ENCODE measurements at places on chromosomes 7 and 10. TPM values are rescaled to one million over a fixed set of nuclear protein-coding genes. Genes with fewer than 3 reads are reported as not detected.

- no peaks in the 10 kb centered on the region for H3K4me1 ChIP-seq
- no peaks in the 10 kb centered on the region for H3K36me3 ChIP-seq
- H3K27me3 ChIP-seq, result no peaks in the 10 kb centered on the region
- H3K27ac ChIP-seq, result no peak overlapping the region
Measured at GRCh38 chr7:119514326-119514725, 758.6 kb upstream of the KCND2 start.

DNA sequence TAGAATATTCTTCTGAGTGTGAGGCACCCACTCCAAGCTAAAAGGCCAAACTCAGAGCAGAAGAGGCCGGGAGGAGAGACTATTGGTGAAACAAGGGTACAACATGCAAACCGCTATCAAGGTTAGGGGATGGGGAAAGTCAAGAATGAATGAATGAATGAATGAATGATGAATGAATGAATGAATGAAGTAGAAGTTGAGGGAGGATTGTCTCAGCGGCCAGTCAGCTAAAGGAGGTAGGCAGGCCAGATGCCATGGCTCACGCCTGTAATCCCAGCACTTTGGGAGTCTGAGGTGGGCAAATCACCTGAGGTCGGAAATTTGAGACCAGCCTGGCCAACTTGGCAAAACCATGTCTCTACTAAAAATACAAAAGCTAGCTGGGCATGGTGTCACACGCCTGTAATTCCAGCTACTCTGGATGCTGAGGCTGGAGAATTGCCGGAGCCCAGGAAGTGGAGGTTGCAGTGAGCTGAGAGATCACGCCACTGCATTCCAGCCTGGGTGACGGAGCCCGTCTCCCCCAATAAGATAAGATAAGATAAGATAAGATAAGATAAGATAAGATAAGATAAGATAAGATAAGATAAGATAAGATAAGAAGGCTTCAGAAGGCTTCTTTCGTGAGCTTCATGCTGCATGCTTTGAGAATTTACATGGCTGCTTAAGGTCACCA lies 250.8 kb downstream of the CCDC3 start:
- H3K27ac ChIP-seq, result peak overlapping the region; percentile 23
- no peaks in the 10 kb centered on the region for H3K36me3 ChIP-seq
- no peak for DNase-seq
- no peaks in the 10 kb centered on the region for H3K27me3 ChIP-seq

GRCh38 chr7:155758348-155758747 lies 53.9 kb downstream of the SHH start:
- H3K4me3 ChIP-seq, result no peak overlapping the region
- peaks cover 33% of the 10 kb centered on the region for H3K4me1 ChIP-seq
- no peaks in the 10 kb centered on the region for H3K27me3 ChIP-seq
- no peaks in the 10 kb centered on the region for H3K36me3 ChIP-seq
- H3K27ac ChIP-seq, result no peak overlapping the region

DNA sequence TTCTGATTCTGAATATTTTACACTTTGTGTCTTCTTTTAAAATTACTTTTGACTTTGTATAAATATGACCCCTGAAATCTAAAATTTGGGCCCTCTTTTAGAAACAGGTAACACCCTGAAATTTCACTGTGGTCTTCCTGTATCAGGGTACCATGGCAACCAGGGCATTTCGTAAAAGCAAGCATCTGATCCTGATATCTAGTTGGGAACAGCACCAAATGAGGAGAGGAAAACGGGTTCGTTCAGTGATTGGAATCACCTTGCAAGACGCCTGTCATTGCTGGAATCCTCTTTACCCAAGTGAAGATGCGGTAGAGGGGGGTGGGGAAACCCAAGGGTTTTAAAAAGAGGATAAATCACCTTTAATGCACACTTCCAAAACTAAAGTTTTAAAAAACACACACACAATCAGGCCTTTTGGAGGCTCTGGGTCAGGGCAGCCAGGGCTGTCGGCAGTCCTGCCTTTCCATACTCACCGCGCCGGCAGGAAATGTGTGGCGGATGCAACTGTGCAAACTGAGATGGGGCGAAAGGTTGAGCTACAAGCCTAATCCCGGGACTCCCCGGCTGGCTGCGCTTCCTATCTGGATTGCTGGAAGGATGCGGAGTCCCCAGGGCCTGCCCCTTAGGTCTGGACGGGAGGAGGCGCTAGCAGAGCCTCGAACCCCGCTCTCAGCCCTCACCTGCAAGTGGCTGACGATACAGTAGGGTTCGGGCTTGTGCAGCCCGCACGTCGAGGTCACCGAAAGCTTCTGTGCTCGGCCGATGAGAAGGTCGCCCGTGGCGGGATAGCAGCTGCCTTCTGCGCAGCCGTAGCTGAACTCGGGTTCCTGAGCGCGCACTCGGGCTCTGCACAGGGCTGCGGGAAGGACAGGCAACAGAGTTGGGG lies 1.8 kb downstream of the LAMB1 start:
- no peaks in the 10 kb centered on the region for H3K36me3 ChIP-seq
- peak overlapping the region; percentile 53 for H3K27ac ChIP-seq
- H3K4me1 ChIP-seq, result peaks cover 3% of the 10 kb centered on the region
- DNase-seq, result peak; percentile 70

GRCh38 chr10:121053151-121053550 lies 202.0 kb downstream of the WDR11 start:
- DNase-seq, result no peak
- H3K4me1 ChIP-seq, result no peaks in the 10 kb centered on the region
- H3K27ac ChIP-seq, result no peak overlapping the region

FAM241B gene
- 5.9 TPM for polyA plus RNA-seq

FUOM gene
- 8.6 TPM for polyA plus RNA-seq

OR2A42 gene
- polyA plus RNA-seq, result 0.01 TPM

DNA sequence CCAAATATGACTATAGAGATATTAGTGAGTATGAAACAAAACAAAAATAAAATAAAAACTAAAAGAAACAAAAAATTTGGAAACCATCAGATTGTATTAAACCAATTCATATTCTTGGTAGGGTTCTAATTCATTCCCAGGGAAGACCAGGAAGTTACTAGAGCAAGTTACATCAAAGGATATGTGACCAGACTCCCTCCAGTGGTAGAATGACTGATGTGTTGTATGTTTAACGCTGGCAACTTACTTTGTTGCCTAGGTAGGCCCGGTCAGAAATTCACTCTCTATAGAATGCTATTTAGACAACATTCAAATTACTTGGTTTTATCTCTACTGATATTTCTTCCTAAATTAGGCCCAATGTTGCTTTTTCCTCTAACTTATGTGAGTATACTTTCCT lies 5.2 kb downstream of the PHYHIPL start:
- peaks cover 25% of the 10 kb centered on the region for H3K27me3 ChIP-seq
- no peak overlapping the region for H3K27ac ChIP-seq
- DNase-seq, result no peak
- H3K36me3 ChIP-seq, result no peaks in the 10 kb centered on the region

GRCh38 chr7:22333680-22334141 lies 23.2 kb downstream of the RAPGEF5 start:
- no peaks in the 10 kb centered on the region for H3K36me3 ChIP-seq
- H3K4me1 ChIP-seq, result no peaks in the 10 kb centered on the region
- no peak overlapping the region for H3K4me3 ChIP-seq
- DNase-seq, result no peak
- no peaks in the 10 kb centered on the region for H3K27me3 ChIP-seq

GRCh38 chr10:8173866-8174243 lies 119.4 kb downstream of the GATA3 start:
- no peaks in the 10 kb centered on the region for H3K36me3 ChIP-seq
- H3K27ac ChIP-seq, result no peak overlapping the region
- no peak for DNase-seq
- H3K27me3 ChIP-seq, result no peaks in the 10 kb centered on the region
- H3K4me1 ChIP-seq, result no peaks in the 10 kb centered on the region
- H3K4me3 ChIP-seq, result no peak overlapping the region

DNA sequence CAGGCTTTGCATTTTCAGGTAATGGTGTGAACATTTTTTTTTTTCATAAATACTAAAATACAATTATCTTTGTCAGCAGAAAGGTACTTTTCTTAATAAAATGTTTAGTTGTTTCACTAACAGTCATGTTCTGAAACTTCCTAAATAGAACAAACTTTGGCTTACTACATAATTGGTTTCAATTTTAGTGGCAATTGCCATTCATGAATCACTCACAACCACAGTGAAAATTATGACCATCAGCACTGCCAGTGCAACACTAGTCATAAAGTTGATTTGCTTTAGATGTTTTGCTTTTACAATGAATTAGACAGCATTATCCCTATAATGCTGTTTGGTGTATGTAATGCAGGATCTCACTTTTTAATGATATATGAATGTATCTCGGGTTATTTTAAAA lies 297.6 kb upstream of the PLXDC2 start:
- no peaks in the 10 kb centered on the region for H3K4me1 ChIP-seq
- H3K36me3 ChIP-seq, result no peaks in the 10 kb centered on the region
- DNase-seq, result no peak
- no peak overlapping the region for H3K27ac ChIP-seq
- H3K27me3 ChIP-seq, result no peaks in the 10 kb centered on the region

- H3K27ac ChIP-seq, result no peak overlapping the region
- H3K36me3 ChIP-seq, result no peaks in the 10 kb centered on the region
- H3K4me1 ChIP-seq, result no peaks in the 10 kb centered on the region
Measured at GRCh38 chr7:127135871-127136485, 116.8 kb downstream of the GRM8 start.

BICC1 gene
- 7.6 TPM for polyA plus RNA-seq

DNA sequence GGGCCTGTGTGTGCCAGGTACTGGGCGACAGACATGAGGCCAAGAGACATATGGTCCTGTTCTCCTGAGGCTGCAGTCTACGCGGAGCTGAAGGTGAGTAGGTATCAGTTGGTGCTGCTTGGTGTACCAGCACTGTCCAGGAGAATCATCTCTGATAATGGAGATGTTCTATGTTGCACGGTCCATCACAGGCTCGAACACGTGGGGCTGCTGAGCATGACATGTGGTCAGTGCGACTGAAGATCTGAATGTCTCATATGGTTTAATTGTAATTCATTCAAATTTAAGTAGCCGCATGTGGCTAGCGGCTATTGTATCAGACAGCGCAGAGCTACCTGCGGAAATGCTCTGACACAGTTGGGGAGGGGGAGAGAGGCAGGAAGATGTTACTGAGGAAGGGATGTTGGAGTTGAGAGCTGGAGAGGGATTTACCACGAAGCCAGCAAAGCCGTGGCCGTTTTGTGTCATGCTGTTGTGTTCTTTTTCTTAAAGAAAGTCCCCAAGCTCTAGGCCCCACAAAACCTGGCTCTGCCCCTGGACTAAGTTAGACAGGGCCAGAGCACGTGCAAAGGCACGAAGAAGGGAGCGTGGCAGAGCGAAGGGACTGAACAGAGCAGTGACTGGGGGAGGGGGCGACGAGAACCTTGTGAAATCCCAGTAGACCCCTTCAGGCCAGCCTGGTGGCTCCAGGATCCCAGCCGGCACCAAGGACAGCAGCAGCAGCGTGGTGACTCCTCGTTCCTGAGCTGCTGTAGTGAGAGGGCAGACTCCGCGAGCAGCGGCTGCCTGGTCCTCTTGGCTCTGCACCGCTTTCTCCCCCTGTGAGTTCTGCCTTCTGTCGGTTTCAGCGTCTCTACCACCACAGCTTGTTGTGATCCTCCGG lies 20.0 kb downstream of the SMKR1 start:
- H3K27ac ChIP-seq, result no peak overlapping the region
- no peaks in the 10 kb centered on the region for H3K36me3 ChIP-seq
- H3K4me1 ChIP-seq, result no peaks in the 10 kb centered on the region
- H3K4me3 ChIP-seq, result no peak overlapping the region

- no peak overlapping the region for H3K4me3 ChIP-seq
- H3K27ac ChIP-seq, result no peak overlapping the region
- DNase-seq, result no peak
Measured at GRCh38 chr10:49741108-49741995, 20.8 kb downstream of the OGDHL start.

- no peak overlapping the region for H3K27ac ChIP-seq
- DNase-seq, result no peak
- H3K4me3 ChIP-seq, result no peak overlapping the region
- H3K36me3 ChIP-seq, result no peaks in the 10 kb centered on the region
- H3K4me1 ChIP-seq, result no peaks in the 10 kb centered on the region
- no peaks in the 10 kb centered on the region for H3K27me3 ChIP-seq
Measured at GRCh38 chr10:61634746-61635145, 28.0 kb upstream of the CABCOCO1 start.

GRCh38 chr7:139901056-139901795 lies 72.2 kb downstream of the TBXAS1 start:
- H3K36me3 ChIP-seq, result no peaks in the 10 kb centered on the region
- H3K4me1 ChIP-seq, result no peaks in the 10 kb centered on the region
- H3K27me3 ChIP-seq, result no peaks in the 10 kb centered on the region
- H3K4me3 ChIP-seq, result no peak overlapping the region
- no peak overlapping the region for H3K27ac ChIP-seq

EEF1AKMT2 gene
- 10.6 TPM for polyA plus RNA-seq

All from psoas muscle (tissue), 8 donors.